ENCODE measurements at places on chromosomes 1 and 21.

DNA sequence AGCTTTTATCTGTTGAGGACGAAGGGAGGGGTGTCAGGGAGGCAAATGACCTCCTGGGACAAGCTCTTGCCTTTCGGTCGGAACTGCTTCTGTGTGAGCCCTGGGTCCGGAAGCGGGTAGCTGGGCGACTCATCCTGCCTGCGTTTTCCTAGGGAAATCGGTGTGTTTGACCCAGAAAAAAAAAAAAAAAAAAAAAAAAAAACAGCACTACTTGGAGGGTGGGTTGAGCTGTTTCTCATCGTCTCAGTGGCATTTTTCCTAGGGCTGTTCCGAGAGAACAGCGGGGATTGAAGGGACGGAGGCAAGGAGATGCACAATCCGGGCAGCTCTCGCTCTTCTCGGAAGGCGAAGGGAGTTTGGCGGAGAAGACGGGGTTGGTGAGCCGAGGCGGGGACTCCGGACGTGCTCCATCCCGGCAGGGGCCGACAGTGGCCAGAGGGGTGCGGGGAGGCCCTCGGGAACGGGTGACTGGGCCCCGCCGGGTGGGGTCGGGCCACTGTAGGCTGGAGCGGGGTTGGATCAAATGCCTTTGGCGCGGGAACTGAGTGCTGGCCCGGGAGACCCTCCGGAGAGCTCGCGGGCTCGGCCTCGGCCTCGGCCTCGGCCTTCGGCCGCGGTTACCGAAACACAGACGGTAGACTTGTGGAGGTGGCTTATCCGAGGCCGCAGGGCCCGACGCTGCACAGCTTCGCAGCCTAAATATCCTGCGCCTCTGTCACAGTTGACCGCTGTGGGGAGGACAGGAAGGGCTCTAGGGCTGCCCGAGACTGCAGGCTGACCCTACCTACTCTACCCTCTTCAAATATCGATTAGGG is 2.4 kb upstream of the BARHL2 start:
- DNase-seq: no peak

DNA sequence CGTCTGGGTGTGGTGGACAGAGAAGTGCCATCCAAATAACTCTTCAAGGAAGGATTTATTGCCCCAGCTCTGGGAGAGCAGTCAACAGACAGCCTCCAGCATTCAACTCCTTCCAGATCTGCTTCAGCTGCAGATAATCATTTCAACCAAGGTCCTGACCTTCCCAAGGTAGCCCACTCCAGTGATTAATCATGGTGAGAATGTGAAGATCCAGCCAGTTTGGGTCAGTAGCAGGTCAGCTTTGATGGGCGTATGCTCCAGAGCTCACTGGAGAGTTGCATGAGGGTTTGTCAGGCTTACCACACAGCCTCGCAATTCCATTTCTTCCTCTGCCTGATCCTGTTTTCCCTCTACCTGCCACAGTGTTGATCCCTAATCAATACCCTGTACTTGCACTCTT is 214.5 kb upstream of the ZRANB2 start:
- no peak for DNase-seq

- no peak for DNase-seq
These were observed 252.7 kb downstream of the LRRC40 start for GRCh38 chr1:69952676-69953075.

DNA sequence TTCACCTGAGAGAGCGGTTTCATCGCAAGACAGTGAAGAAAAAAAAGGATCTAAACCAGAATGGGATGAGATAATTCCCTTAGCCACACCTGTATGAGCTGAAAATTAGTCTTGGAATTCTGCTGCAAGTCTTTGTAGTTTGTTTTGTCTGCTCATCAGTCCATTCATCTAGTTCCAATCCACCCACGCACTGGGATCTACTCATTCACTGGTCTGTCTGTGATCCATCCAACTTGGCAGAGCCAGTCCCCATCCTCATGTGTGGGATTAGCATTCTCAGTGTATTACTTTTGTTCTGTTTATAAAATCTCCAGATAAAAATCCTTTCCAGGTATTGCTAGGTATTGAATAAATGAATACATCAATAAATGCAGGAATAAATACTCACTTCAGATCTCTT is 266.5 kb upstream of the USP24 start:
- DNase-seq: no peak
